ENCODE measurements at places on chromosomes 5 and 9.

- DNase-seq: peak; percentile 52
These were observed 5.2 kb upstream of the ST6GALNAC6 start for GRCh38 chr9:127904561-127905003.

- no peak for DNase-seq
These were observed 61.9 kb upstream of the CLINT1 start for GRCh38 chr5:157920828-157921170.

DNA sequence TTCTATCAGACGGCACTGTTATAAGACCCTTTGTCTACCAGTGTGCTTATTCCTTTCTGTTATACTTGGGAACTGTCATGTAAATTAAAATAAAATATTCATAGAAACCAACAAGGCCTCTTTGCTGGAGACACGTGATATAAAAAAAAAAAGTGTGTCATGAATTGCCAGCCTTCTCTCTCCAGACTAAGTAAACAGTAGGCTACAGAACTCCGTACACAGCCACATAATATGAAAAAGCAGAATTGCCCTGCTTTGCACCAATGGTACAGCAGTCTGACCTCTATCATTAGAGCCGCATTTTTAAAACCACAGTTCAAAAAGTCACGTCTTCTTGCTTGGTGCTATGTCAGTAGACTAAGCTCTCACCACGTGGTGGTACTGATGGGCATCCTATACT, 231.3 kb downstream of the SEMA5A start:
- no peak for DNase-seq

DNA sequence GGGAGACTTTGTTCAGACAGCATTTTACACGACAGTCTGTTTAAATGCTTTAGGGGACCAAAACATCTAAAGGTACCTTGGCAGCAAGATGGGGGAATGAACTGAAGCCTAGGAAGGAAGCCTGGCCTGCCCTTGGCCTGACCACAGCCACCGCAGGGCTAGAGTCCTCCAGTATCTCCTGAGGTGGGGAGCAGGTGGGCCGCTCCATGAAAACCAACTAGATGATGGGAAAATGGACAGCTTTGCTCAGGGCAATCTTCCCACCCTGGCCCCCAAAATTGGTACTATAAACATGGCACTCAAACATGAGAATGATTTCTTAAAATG, 153.3 kb downstream of the AUH start:
- DNase-seq: no peak

DNA sequence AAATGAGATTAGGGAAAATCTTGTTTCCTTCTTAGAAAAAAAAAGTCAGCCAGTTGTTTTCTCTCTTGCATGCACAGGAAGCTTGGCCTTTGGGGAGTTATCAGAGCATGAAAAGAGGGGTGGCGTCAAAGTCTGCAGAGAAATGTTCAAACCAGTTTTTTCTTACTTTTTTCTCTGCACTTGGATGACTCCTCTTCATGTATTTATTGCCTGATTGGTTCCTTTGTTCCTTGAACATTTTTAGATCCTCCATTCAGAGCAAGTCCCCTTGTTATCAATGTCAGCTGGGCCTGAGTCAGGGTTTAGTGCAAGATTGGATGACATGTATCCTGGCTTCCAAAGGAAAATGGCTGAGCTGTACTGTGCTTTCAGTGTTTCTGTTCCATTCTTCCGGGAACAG, 392.6 kb upstream of the BRINP1 start:
- no peak for DNase-seq

GRCh38 chr5:10424124-10424731, 17.5 kb upstream of the ROPN1L start:
- DNase-seq: peak; percentile 42

- DNase-seq: peak; percentile 92
These were observed 42.1 kb upstream of the GPR21 start for GRCh38 chr9:122991370-122991830.

DNA sequence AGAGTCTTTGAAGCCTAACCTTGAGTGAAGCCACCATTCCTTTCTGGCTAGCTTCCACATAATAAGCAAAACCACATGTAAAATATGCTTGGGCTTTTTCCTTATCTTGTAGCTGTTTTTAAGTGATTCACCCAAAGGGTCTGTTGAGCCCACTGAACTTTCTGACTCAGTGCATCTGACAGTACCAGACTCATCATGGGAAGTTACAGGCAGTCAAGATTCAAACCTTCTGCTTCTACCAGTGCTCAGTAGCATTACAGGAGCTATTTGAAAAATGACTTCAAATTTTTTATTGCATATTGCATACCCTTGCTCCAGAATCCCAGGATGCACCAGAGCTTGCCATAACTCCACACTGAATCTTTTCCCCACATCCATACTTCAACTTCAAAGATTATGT, 87.5 kb upstream of the PTPRD start:
- DNase-seq: no peak

DNA sequence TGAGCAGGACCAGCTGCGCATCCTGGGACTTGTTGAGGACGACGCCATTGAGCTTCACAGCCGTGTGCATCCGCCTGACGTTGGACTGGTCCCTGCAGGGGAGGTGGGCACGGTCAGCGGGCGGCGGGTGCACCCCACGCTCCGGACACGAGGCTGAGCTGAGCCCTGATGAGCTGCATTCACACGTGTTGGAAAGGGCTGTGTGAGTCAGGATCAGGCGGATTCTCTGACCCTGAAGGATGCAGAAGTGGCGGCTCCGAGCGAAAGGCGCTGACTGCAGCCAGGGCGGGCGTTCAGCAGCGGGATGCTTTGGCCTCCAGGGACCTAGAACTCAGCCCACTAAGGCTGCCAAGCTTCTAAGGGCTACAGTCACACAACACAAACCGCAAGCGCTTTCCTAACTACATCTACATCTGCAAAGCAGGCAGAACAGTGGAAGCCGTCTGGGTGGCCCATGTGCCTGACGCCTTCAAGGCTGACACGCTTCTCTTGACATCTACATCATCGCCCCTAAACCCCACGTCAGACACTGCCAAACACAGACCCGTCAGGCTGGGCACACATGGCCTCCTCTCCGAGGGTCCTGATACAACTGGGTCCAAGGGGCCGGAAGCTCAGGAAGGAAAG, 44.9 kb downstream of the NKD2 start:
- DNase-seq: no peak

- DNase-seq: no peak
These were observed 620.2 kb downstream of the ACTL7B start for GRCh38 chr9:108235609-108236008.

DNA sequence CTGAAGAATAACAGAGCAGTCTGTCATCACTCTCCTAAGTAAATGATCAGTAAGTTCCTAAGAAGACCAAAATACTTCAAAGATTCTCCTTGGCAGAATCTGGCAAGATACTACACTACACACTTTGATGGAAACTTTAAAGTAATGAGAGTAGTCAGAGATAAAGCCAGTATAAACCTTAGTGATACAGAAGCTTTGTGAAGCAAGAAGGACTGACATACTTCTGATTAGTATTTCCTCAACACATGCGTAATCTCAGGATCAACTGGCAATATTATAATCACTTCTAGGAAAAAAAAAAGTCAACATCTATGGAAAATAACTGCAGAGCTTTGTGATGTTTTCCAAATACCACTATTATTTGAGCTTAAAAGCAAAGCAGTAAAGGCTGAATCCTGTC, 34.0 kb upstream of the ADAMTS19 start:
- no peak for DNase-seq

GRCh38 chr5:123771715-123772114, 259.7 kb downstream of the CSNK1G3 start:
- no peak for DNase-seq

DNA sequence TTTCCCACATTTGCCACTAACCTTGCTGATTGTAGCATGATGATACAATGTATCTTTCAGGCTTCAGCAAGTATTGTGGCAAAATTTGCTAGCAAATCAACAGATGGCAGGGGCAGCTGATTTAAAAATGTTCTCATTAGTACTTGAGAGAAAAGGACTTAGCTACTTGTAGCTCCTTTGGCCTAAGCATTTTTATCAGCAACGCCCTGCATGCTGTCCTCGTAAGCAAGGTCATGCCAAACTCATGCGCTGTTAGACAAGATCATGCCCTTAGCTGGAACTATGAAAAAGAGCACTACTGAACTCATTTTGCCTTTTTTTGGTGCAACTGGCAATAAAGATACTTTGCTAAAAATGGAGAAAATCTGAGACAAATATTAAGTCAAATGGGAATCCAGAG, 197.1 kb downstream of the ICE1 start:
- DNase-seq: no peak

GRCh38 chr9:123996731-123997421, 14.7 kb upstream of the LHX2 start:
- no peak for DNase-seq

DNA sequence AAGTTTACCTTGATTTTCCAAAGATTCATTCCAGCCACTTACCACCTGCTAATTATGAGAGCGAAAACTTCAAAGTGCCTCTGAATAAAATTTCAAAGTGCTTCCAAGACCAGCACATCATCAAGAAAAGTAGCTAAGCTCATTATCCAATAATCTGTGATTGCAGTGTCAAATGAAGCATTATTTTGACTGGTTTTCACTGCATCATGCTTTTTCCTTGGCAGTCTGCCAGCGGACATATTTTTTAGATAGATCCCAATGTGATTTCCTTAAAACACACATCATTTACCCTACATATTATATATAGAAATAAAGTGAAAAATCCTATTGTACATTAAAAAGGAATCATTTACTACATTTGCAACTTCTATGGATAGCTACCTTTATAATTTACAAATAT, 508.6 kb upstream of the FAM174A start:
- no peak for DNase-seq

- no peak for DNase-seq
These were observed 124.4 kb upstream of the TMEM161B start for GRCh38 chr5:88393042-88393441.

GRCh38 chr5:81513473-81513872, 119.5 kb upstream of the ACOT12 start:
- DNase-seq: no peak

- no peak for DNase-seq
These were observed 58.6 kb downstream of the STK10 start for GRCh38 chr5:172129256-172129910.

DNA sequence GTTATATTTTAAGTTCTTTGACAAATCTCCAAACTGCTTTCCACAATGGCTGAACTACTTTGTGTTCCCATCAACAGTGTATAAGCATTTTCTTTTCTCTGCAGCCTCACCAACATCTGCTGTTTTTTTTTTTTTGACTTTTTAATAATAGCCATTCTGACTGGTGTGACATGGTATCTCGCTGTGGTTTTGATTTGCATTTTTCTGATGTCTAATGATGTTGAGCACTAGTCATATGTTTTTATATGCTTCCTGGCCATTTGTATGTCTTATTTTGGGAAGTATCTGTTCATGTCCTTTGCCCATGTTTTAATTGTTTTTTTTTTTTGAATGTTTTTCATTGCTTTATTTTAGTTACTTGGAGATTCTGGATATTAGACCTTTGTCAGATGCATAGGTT, 196.6 kb downstream of the PLK2 start:
- DNase-seq: no peak
